WERI-Rb-1 (cell line): ENCODE measurements at places on chromosomes 13 and 19.

- no peak for DNase-seq
Observed at GRCh38 chr19:6534451-6535093, 3.7 kb downstream of the TNFSF9 start.

DNA sequence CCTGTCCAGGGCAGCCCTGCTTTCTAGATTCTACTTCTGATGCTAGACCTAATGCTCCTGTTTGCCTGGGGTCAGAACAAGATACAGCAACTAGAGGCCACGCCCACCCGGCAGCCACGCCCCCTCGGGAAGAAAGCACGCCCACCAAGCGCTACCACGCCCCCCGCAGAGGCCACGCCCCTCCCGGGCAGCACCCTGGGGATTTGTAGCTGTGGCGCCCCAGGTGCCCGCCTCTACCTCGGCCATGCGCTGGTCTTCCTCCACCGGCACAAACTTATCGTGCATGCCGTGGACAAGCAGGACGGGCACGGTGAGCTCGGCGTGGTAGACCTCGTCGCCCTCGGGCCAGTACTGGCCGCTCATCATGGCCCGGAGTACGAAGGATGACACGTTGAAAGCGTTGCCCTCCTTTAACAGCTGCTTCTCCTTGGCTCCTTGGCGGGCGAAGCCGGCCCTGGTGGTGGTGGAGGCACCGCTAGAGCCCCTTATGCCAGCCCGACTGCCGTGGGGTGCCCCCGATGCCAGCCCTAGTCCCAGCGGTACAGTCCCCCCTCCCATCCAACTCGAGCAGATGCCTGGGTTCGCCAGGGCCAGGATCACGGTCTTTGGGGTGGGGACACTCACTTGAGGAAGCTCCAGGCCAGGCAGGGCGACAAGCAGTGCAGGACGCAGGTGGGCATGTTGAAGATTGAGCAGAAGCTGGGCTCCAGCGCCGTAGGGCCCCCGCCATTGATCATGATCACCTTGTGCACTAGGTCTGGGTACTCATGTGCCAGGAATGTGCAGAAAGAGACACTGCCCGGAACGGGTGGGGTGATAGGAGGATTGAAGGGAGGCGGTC is 9.0 kb downstream of the ABHD8 start:
- peak; percentile 49 for DNase-seq

DNA sequence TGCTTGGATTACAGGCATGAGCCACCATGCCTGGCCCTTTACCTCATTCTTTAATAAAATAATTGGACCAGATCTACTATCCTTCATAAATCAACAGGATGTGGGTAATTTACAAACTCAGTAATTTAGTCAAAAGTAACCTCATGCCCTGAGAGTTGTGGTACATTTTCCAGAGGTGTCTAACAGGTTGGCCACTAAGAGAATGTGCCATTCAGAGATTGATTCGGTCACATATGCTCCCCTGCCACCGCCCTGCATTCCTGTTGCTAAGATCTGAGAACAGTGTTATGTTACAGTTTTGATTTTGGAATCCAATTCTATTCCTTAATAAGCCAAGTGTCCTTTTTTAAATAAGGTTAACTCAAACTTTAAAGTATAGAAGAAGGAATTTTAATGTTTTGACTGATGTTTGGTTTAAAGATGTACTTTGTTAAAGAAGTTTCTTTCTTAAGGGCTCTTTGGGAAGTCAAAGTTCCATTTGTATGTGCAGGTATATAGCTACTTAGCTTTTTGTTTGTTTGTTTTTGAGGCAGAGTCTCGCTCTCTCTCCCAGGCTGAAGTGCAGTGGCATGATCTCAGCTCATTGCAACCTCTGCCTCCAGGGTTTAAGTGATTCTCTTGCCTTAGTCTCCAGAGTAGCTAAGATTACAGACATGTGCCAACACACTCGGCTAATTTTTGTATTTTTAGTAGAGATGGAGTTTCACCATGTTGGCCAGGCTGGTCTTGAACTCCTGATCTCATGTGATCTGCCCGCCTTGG is 29.2 kb downstream of the PHF11 start:
- DNase-seq, result no peak

DNA sequence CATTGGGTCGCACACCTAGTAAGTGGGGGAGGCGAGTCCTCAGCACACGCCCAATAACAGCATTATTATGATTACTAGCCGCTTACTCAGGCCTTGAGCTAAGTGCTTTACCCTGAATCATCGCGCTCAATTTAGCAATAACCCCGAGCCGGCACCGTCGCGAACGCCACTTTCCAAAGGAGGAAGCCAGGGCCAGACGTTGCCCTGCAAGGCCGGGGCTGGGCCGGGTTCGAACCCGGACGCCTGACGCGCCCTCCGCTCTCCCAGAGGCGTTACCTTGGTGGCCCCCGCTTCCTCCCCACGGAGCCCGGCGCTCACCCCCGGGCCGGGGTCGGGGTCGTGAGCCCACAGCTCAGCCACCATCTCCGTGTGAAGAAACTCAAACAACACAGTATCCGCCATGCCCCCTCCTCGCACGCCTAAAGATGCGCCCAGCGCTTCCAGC is at the start of gene TRAPPC6A:
TSS of gene TRAPPC6A (minus strand) at position 421 of the 445 bp plus-strand sequence. CDS start at position 402, 19 bp downstream.
- DNase-seq, result no peak

GRCh38 chr13:65964672-65965071 is 1265.5 kb downstream of the PCDH9 start:
- no peak for DNase-seq

DNA sequence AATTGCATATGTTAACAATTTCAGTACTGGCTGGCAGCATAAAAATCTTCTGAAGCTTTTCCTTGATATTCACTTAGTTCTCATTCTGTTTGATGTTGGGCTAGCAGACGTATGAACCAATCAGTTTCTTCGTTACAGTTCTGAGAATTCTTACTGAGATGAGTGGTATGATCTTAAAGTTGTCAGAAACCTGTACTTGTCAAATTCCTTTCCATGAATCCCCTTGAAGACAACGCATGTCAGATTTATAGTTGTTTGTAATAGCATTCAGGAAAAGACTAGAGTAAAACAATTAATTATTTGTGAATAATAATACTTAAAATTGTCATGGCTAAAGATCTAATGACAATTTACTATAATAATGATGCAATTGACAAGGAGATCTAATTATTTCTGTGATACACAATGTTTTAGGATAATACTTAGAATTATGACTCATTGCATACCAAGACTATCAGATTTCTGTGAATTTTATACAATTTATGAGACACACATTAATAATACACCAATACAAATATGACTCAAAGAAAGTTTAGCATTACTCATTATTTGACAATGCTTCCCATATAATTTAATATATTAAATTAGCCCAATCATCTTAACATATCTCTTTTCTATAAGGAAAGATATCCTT is 447.2 kb downstream of the RFC3 start:
- no peak for DNase-seq
